A549 (cell line): ENCODE measurements at places on chromosomes 7 and 10.

DNA sequence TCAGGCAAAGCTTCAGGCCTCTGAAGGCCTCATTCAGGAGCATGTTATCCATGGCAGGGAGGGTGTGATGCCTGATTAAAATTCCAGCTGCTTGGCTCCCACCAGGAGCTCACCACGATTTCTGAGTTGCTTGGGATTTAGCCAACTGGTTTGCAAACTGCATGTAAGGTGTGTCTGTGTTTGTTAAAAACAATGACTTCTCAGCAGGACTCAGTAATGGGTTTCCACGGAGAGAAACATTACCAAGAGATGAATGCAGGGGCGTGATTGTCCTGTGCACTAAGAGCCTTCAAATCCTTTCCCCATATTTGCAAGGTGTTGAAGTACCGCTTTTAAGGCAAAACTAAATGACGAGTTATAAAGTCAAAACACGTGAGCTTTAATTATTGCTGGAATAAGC lies 88.8 kb upstream of the BTBD16 start:
- no peak for DNase-seq

- no peak for DNase-seq
These were observed 4.1 kb downstream of the AP4M1 start for GRCh38 chr7:100105534-100105933.

DNA sequence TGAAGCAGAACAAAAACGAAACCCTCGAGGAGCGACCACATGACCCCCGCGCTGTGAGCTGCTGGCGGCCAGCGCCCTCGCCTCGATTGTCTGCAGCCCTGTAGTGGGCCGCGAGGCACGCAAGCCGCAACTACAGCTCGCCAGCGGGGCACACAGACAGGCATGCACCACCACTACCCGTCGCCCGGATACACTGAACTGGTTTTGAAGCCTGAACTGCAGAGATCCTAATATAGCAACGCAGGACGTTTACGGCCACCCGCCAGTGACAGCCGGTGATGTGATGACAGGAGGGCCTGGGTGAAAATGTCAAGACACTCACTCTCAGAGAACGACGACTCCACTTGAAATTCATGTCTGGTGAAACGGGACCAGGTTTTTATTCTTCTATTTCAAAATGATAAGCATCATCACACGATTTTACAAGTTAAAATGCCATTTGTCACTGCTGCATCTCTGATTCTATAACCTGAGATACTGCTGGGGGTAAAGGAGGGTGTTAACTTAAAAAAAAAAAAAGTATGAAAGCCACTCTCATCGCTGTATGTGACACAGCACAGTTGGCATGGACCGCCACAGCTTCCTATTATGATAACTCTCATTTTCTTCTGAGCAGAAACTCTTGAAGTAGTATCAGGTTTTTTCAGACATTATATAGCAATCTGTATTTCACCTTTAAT lies 120.3 kb upstream of the DIP2C start:
- DNase-seq = no peak

DNA sequence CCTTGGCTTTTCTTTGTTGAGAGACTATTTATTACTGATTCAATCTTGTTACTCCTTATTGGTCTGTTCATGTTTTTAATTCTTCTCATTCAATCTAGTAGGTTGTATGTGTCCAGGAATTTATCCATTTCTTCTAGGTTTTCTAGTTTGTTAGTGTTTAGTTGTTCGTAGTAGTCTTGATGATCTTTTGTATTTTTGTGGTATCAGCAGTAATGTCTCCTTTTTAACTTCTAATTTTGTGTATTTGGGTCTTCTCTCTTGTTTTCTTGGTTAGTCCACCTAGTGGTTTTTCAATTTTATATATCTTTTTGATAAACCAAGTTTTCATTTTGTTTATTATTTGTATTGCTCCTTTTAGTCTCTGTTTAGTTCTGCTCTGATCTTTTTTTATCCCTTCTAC lies 546.9 kb upstream of the TPK1 start:
- no peak for DNase-seq

DNA sequence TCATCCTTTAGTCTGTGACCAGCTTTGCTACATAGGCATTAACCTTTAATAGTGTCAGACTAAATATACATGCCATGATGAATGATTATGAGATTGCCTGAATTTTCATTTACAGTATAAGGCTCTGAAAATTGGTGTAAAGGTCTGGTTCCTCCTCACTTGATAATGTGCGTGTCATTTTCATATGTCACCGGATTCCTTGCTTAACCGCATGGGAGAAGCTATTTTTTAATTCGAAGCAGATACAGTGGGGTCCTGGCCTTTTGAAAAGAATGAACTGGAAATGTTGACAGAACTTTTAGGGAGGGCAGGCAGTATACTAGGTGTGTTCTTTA lies 192.4 kb upstream of the SH2B2 start:
- no peak for DNase-seq

- DNase-seq = no peak
These were observed 25.0 kb downstream of the RTKN2 start for GRCh38 chr10:62243647-62243997.

- no peak for DNase-seq
These were observed 31.6 kb upstream of the ZNF488 start for GRCh38 chr10:47415520-47416304.

- no peak for DNase-seq
These were observed 408.7 kb upstream of the ADARB2 start for GRCh38 chr10:2145926-2146478.

- DNase-seq = no peak
These were observed 56.0 kb upstream of the ST8SIA6 start for GRCh38 chr10:17510242-17510908.

- DNase-seq = no peak
These were observed 42.8 kb upstream of the SLC13A1 start for GRCh38 chr7:123242467-123243092.

- no peak for DNase-seq
These were observed 81.6 kb downstream of the NPY start for GRCh38 chr7:24365606-24366005.

DNA sequence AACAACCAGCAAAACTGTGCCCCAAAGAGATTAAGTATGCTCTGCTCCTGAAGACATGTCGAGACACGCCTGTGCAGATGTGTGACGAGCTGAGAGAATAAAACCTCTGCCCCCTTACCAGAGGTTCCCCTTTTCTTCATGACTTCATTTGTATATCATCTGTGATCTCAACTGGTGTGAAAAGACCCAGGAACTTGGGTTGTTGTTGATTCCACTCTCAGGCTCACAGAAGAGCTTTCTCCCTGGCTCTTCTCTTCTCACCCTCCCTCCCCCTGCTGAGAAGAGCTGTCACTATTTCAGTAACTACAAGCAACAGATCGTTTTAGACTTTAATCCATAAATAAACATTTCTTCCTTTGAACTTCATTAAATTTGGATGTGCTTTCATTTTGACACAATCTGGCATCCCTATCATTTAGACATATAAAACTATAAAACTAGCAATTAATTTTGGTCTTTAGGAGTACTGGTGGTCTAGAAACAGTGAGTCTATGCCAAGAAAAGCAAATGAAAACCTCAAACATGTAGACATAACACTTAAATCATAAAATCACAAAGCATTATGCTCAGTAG lies 179.3 kb upstream of the FZD8 start:
- no peak for DNase-seq

DNA sequence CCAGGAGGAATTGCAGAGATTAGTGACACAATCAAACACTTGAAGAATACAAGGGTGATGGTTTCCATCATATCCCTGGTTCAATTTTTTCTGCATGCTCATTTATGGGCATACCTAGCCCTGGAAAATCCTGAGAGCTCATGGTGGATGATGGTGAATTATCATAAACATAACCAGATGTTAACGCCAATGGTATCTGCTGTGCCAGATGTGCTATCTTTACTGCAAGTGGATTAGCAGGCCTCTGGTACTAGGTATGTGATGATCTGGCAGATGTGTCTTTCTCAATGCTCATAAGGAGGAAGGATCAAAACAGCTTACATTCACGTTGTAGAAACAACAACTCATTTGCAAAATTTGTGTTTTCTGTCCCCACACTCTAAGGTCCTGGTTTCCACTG lies 150.5 kb downstream of the FZD1 start:
- DNase-seq = no peak

- DNase-seq = no peak
These were observed 80.5 kb downstream of the ELAPOR2 start for GRCh38 chr7:86978808-86979506.

DNA sequence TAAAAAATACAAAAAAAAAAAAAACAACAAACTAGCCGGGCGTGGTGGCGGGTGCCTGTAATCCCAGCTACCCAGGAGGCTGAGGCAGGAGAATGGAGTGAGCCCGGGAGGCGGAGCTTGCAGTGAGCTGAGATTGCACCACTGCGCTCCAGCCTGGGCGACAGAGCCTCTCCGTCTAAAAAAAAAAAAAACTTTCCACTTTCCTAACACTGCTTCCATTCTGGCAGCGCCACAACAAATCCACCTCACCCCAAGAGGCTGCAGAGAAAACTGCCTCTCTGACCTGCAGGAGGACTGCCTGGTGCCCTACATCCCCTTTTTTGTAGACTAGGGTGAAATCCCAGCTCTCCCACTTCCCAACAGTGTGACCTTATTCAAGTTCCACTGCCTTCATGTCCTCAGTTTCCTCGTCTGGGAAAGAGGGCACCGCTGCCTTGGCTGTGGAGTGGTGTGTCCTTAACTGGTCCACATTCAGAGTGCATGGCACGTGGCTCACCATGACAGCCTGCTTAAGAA lies 2.6 kb upstream of the MBL2 start:
- no peak for DNase-seq

DNA sequence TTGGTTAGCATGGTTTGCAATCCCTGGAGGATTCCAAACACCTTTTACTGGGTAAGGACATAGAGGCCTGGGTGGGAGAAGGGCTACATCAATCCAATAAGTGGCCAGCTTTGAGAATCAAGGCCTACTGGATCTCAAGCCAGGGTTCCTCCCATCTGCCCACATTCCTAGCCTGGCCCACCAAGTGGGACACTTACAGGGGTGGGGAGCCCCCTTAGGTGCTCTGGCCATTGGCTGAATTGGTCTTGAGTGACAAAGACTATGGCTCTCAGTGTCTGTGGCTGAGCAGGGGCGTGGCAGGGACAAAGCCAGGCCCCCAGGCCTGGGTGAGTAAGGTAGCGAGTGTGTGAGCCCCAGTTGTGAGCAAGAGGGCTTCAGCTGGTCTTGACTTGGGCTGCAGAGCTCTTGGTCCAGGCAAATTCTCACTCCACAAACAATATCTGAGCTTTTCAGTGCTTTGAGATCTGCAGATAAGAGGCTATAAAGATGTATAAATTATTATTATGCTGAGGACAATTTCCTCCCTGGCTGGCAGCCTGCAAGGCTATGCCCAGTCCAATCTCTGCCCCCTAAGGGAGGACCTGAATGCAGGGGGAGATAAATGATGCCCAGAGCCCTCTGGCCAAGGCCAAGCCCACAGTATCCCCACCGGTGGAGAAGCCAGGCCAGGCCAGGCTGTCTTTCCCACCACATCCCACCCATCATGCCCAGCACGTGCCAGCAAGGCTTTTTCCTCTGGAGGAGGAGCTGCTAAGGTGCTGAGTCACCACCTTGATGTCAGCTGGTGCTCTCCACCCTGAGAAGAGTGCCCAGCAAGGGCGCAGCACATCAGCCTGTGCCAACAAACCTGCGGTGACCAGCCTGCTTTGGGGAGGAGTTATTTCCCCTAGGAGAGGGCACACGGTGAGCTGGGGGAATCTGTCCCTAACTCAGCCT lies 80.7 kb upstream of the DUSP5 start:
- DNase-seq = peak; percentile 89

- DNase-seq = no peak
These were observed 3.2 kb downstream of the PLPP4 start for GRCh38 chr10:120460186-120460585.

DNA sequence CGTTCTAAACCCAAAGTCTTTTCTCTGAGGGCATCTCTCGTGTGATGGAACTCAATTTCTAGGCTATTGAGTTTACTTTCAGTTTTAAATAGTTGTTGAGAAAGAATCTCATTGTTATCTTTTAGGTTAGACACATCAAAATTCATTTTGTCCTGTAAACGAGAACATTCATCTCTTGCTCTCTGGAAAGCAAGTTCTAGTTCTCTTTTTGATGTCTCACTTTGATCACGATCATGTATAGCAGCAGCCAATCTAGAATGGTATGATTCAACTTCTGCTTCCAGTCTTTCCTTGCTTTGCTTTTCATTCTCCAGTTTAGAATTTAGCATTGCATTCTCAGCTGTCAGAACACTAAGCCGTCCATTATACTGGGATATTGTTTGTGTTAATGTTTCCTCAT lies 65.1 kb downstream of the ANKRD26 start:
- no peak for DNase-seq

DNA sequence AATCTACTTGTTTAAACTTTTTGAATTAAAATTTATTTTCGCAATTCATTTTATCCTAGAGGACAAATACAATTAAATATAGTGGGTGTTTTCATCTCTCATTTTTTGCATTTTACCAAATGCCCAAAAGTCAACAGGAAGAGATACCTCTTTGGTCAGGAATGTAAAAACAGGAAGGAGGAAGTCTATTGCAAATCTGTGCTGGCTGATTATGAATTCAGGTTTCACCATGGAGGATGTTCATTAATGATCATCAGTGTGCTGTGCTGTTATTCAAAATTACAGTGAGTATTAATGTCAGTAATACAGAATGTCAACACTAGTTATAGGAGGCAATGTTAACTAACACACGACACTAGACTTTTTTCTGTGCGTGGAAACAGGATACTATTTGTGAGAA lies 24.7 kb downstream of the EXOC6 start:
- no peak for DNase-seq

GRCh38 chr7:88229302-88229995 lies 9.6 kb upstream of the SRI start:
- no peak for DNase-seq

- DNase-seq = no peak
These were observed 14.0 kb downstream of the ZCCHC24 start for GRCh38 chr10:79431428-79431827.

DNA sequence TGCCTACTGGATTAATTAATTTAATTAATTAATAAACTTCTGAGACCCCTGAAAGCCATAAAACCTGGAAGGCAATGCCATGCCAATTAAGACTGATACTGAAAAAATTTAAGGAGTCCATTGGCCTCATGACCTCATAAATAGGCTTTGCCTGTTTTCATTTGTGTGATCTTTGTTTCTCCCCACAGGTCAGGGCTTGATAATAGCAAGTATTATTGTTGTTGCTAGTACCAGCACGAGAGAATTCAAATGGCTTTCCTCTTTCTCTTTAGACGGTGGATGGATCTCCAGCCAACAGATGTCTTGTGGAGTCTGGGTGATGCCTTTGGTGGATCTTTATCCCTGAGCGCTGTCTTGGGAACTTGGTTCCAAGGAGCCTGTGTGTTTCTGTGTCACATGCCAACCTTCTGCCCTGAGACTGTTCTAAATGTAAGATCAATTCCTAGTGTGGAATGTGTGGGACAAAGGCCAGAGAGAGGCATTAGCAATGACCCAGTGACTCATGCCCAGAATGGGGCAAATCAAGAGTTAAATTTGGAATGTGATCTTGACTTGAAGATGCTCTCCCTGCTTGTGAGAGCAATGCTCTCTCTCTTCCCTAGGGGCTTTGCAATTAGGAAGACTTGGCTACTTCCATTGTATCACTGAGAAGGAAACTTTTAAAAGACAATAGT lies 17.7 kb downstream of the ACSM6 start:
- DNase-seq = no peak

- DNase-seq = no peak
These were observed 86.6 kb upstream of the PCBD1 start for GRCh38 chr10:70974920-70975319.
